GM04503 (cell line): ENCODE measurements at places on chromosomes 16 and 17.

DNA sequence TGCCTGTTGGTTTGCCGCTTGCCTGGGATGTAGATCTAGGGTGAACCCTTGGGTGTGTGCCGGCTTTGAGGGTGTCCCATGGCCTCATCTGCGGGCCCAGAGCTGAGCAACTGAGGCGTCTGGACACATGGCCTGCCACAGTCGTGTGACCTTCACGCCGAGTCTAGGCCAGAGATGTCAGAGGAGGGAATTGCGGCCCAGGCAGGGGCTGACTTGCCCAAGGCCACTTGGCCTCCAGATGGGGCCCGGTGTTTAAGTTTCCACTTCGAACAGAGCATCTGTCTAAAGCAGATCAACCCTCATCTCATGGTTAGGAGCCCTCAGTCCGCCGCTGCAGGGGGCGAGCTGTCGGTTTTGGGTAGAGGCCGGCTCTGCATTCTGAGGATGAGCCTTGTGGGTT is 28.0 kb upstream of the FOXK2 start:
- DNase-seq: no peak

DNA sequence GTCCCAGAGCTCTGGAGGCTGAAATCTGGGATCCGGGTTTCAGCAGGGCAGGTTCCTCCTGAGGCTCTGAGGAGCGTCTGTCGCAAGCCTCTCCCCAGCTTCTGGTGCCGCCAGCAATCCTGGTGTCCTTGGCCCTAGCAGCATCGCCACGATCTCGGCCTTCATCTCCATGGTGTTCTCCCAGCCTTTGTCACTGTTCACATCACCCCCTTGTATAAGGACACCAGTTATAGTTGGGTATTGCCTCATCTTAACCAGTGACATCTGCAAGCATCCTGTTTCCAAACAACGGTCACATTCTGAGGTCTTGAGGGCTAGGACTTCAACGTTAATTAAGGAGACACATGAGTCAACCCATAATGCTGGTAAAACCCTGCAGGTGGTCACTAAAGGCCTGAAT is 2.8 kb upstream of the PPP1R27 start:
- DNase-seq: no peak

GRCh38 chr17:76189247-76189646 is 48.2 kb upstream of the FOXJ1 start:
- no peak for DNase-seq

GRCh38 chr17:37830151-37830993 is 85.5 kb upstream of the HNF1B start:
- no peak for DNase-seq

- DNase-seq: no peak
Measured at GRCh38 chr17:6969323-6969726, 26.5 kb upstream of the ALOX12 start.

DNA sequence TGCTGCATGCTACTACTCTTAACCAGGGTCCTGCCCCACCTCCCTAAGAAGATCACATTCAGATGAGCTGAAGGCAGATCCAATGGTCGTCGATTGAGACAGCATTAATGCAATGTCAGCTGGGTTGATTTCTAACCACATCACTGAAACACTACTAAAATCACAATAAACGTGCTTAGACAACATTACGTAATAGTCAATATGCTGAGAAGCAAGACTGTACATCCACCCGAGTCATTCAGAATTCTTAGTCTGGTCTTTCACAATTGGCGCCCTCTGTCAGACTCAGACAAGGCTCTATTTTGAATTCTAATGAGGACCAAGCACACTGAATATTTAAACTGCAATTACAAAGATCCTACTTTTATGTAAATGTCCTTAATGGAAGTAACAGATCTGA is 205.2 kb downstream of the STX8 start:
- no peak for DNase-seq
